Spleen (tissue), 13 donors: ENCODE measurements at places on chromosomes 16 and 17.

DNA sequence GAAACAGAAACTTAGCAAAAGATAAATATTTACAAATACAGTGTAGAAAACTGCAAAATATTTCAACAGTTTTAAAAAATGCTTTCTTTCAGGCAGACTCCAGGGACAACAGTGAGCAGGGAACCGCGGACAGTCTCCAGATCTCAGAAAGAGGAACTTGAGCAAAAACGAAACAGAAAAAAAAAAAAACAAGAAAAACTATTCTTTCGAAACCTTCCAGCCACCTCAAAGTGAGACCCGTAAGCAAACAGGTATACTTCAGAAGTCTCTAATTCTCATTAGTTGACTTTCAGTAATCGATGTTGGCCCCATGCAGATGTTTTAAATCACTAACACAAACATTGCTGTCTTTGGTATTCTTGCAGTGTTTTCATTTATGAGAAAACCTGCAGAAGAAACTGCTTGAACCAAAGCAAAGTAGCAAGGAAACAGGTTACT is 15.7 kb upstream of the CCL1 start:
- no peak overlapping the region for H3K27ac ChIP-seq
- H3K4me1 ChIP-seq, result peaks cover 3% of the 10 kb centered on the region
- no peaks in the 10 kb centered on the region for H3K36me3 ChIP-seq
- no peak for DNase-seq
- no peaks in the 10 kb centered on the region for H3K27me3 ChIP-seq
- no peak overlapping the region for H3K4me3 ChIP-seq

- H3K4me1 ChIP-seq, result peaks cover 3% of the 10 kb centered on the region
- no peak for DNase-seq
- no peak overlapping the region for H3K27ac ChIP-seq
- no peak overlapping the region for H3K4me3 ChIP-seq
- no peaks in the 10 kb centered on the region for H3K36me3 ChIP-seq
These were observed 22.2 kb upstream of the PEMT start for GRCh38 chr17:17613708-17614114.

DNA sequence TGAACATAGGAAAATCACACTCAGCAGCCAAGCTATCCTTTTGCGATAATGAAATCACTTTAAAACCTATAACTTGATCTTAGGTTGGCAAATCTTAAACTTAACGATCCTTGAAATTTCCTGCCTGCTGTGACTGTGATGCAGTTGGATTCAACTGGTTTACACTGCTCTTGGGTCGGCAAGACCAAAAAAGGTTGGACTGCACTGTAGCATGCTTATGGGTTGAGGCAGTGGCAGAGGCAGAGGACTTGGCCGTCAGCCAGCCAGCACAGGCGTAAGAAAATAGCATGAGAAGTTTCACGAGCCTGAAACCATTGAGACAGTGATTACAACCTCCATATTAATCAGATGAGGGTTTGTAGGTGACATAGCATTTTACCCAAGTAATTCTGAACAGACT is 21.4 kb downstream of the WSB1 start:
- no peaks in the 10 kb centered on the region for H3K4me1 ChIP-seq
- H3K27ac ChIP-seq, result peak overlapping the region; percentile 48
- H3K4me3 ChIP-seq, result no peak overlapping the region

- no peak overlapping the region for H3K4me3 ChIP-seq
- H3K27ac ChIP-seq, result no peak overlapping the region
- no peaks in the 10 kb centered on the region for H3K36me3 ChIP-seq
- H3K27me3 ChIP-seq, result no peaks in the 10 kb centered on the region
- DNase-seq, result no peak
These were observed 7.1 kb downstream of the ARL4D start for GRCh38 chr17:43405861-43406260.

- H3K4me1 ChIP-seq, result peaks cover 24% of the 10 kb centered on the region
- H3K27ac ChIP-seq, result no peak overlapping the region
- DNase-seq, result peak; percentile 76
- no peaks in the 10 kb centered on the region for H3K36me3 ChIP-seq
- peaks cover 63% of the 10 kb centered on the region for H3K27me3 ChIP-seq
These were observed 519 bp upstream of the NTN1 start for GRCh38 chr17:9020824-9021157.

DNA sequence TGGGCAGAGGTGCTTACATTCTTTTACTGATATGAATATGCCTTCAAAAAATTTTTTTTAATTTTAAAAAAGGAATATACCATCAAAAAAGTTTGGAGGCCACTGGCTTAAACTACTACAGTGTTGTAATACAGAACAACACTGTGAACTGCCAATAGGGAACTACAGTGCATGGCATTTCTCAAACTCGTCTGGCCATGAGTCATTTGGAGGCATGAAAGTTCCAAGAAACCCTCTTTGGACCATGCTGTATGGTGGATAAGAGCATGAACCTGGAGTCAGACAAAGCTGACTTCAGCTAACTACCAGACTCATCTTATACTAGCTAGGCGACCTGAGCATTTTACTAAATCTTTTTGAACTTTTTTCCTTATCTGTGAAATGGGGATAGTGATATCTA is 9.2 kb upstream of the NF1 start:
- DNase-seq, result no peak
- no peaks in the 10 kb centered on the region for H3K27me3 ChIP-seq
- H3K4me1 ChIP-seq, result no peaks in the 10 kb centered on the region
- H3K36me3 ChIP-seq, result no peaks in the 10 kb centered on the region
- no peak overlapping the region for H3K27ac ChIP-seq

GRCh38 chr17:7833011-7833794 is 814 bp upstream of the KDM6B start:
- DNase-seq, result peak; percentile 85
- no peaks in the 10 kb centered on the region for H3K36me3 ChIP-seq
- peak overlapping the region; percentile 86 for H3K4me3 ChIP-seq
- H3K27ac ChIP-seq, result peak overlapping the region; percentile 95
- H3K27me3 ChIP-seq, result no peaks in the 10 kb centered on the region

- H3K36me3 ChIP-seq, result no peaks in the 10 kb centered on the region
- no peak overlapping the region for H3K27ac ChIP-seq
- H3K4me1 ChIP-seq, result no peaks in the 10 kb centered on the region
- DNase-seq, result no peak
- H3K4me3 ChIP-seq, result no peak overlapping the region
These were observed 456.2 kb upstream of the DYNLRB2 start for GRCh38 chr16:80084614-80085013.

DNA sequence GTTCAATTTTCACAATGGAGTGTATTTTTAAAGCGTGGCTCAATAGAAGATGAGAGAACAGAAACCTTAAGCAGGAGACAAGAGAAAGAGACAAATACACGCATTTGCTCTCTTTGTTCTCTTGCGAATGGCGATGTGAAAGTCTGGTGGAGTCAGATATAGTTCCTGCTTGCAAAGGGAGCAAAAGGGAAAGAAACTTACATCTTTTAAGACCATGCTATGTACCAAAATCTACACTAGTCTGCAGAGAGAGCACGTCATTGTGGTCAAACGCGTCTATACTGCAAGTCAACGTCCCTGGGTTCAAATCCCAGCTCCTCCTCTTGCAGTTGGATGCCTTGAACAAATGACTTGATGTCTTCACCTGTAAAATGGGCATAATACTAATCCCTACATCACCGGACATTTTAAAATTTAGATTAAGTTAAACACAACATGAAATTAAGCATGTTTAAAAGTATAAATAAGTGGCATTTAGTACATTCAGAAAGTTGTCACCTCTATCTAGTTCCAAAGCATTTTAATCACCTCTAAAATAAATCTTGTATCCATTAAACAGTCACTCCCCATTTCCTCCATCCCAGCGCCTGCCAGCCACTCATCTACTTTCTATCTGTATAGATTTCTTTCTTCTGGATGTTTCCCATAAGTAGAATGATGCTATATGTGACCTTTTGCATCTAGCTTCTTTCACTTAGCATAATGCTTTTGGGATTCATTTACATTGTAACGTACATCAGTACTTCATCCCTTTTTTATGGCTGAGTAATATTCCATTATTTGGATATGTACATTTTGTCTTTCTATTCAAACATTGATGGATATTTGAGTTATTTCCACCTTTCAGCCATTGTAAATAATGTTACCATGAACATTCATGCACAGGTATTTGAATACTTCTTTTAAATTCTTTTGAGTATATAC is 406.9 kb downstream of the TMEM114 start:
- H3K27ac ChIP-seq, result no peak overlapping the region
- no peaks in the 10 kb centered on the region for H3K4me1 ChIP-seq
- no peaks in the 10 kb centered on the region for H3K27me3 ChIP-seq
- H3K36me3 ChIP-seq, result no peaks in the 10 kb centered on the region
- DNase-seq, result no peak
